Hematopoietic multipotent progenitor cell (in vitro differentiated cells): ENCODE measurements at places on chromosomes 16 and 17.
A peak's percentile ranks its signal among the peaks of the same experiment; 100 is the strongest.

GRCh38 chr16:88678224-88678979 is 7.9 kb downstream of the SNAI3 start:
- no peak for DNase-seq

DNA sequence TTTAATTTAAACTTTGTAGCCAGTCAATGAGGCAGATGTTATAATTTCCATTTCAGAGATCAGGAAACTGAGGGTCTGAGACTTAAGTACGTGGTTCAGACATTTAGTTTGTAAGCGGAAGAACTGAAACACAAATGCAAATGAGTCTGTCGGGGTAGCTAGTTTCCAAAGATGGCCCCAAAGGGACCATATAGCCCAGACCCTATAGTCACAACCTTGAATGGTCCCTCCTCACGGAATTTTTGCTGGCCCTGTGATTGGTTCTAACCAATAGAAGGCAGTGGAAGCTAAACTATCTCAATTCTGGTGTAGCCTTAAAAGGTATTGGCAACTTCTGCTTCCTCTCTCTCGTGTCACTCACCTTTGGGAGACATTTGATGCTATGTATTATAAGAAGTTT is 7.5 kb upstream of the BCO1 start:
- DNase-seq, result no peak

GRCh38 chr16:29757950-29758466 is 12.2 kb upstream of the C16orf54 start:
- no peak for DNase-seq

GRCh38 chr17:11252146-11252545 is 11.1 kb downstream of the SHISA6 start:
- no peak for DNase-seq

DNA sequence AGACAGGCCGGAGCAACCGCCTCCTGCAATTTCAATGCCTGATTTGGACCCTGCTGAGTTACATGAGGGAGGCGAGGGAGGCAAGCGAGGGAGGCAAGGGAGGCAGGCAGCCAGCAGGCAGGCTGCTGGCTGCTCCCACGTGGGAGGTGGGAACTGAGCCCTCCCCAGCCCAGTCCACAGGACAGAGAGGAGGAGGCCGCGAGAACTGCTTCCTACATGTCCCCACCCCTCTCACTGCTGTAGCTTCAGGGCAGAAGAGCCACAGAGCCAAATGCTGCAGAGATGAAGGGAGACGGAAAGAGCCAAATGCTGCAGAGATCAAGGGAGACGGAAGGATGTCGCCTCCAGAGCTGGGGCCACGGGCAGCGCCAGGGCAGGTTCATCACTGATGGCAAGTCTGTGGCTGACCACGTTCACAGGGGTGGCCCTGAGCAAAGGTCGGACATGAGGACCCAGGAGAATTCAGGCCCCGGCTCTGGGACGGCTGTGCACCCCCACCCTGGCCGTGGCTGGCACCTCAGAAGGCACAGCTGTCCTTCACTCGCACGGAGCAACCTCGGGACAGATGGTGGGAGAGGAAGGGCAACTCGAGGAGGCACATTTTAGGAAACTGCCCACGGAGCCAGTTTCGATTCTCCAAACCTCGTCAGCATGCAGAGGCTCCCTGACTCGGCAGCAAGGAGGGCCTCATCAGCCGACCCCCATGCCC is 21.5 kb downstream of the RPH3AL start:
- no peak for DNase-seq

DNA sequence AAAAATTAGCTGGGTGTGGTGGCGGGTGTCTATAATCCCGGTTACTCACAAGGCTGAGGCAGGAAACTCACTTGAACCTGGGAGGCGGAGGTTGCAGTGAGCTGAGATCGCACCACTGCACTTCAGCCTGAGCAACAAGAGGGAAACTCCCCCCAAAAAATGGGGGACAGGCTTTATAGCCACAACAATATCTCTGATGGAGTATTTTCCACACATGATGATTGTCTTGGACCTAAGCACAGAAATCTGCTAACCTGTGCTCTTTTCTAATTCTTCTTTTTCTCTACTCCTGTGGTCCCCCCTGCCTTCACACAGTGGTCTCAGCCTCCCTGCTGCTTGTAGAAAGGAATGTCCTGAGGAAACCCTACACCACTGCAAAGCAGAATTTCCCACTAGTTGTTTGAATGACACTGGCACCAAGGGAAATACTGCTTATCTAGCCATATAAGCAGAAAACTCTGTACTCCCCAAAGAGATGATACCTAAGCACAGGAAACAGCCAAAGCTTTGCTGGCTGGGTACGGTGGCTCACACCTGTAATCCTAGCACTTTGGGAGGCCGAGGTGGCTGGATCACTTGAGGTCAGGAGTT is 117.6 kb downstream of the USP31 start:
- DNase-seq, result no peak

- no peak for DNase-seq
Measured at GRCh38 chr16:66516808-66517585, 32.9 kb downstream of the TK2 start.

- DNase-seq, result no peak
Measured at GRCh38 chr17:65931246-65932149, 260.4 kb downstream of the CEP112 start.

DNA sequence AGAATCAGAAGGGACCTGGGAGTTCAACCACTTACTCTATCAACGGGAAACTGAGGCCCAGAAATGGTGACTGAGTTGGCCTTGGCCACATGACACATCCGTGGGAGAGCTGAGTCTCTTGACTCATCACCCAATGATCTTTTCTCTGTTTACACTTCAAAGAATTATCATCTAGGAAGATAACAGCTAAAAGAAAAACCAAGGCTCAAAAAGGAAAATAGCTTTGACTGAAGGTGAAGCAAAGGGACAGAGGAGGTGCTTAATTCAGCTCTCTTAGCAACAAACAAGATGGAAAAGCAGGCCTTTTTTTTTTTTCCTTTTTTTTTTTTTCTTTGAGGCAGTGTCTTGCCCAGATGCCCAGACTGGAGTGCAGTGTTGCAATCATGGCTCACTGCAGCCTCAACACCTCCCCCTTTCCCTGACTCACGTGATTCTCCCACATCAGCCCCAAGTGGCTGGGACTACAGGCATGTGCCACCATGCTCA is 16.7 kb downstream of the ERCC4 start:
- no peak for DNase-seq

DNA sequence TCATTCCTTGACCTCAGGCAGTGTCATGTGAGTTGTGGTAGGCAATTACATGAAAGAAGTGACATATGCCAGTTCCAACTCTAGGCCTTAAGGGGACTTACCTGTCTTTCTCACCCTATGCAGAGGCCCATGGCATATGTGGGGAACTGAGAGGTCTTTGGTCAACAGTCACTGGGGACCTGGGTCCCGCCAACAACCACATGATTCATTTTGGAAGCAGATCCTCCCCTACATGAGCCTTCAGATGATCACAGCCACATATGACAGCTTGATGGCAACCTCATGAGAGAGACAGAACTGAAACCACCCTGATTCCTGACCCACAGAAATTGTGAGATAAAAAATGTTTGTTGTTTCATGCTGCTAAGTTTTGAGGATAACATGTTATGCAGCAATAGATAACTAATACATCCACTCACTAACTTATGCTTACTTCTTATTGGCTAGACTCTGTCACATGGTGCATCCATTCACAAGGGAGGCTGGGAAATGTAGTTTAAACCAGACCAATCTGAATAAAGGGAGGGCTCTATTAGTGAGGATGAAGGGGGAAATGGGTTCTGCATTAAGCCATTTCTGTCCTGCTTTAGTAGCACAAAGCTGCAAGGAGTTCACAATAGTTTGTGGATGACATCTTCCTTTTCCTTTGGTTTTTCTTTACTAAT is 298.2 kb downstream of the HAPSTR1 start:
- DNase-seq, result no peak

DNA sequence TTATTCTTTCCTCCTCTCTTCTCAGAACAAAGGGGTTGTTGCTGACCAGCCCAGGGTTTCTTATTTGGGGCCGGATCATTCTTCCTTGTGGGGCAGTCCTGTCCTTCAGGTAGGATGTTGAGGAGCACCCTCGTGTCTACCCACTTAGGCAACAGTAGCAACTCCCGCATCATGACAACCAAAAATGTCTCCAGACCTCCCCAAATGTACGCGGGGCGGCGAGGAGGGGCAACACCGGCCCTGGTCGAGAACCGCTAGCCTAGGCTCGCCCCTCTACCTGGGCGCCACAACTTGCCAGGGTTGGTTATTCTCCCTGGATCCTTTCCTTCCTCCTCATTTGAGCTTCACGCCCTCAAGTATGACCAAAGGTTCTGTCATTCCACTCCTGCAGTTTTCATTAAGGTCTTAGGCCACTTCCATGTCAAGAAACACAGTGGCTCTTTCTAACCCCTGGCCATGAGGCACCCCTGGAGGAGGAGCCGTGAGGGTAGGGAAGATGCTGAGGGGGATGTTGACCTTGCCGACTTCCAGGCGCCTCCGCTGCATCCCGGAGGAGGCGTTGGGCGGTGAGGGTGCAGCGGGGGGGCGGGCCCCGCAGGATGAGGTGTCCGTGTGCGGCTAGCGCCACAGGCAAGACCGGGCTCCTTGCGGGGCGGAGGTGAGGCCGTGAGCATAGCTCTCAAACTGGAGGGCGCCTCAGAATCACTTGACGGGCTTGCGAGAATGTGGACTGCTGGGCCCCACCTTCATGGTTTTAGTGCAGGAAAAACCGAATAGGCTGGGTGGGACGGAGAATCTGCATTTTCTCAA is 712 bp upstream of the SPECC1 start:
- DNase-seq, result peak; percentile 23

GRCh38 chr16:77663711-77664110 is 58.6 kb upstream of the NUDT7 start:
- no peak for DNase-seq

GRCh38 chr16:15672514-15673167 is 22.6 kb downstream of the NDE1 start:
- peak; percentile 99 for DNase-seq

DNA sequence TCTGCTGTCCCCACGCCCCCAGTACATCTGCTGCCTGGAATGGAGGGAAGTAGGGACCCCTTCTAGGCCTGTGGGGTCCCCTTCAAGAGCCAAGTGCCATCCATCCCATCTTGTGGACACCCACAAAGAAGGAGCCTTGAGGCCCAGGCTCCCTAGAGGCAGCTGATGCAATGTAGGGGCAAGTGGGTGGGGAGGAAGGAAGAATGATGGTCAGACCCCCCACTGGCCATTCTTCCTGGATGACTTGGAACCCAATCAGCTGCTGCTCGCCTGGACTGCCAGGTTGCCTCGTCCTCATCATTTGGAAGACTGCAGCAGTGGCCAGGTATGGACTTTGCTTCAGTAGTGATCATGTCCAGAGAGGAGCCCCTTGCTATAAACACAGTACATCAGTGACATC is 48.9 kb downstream of the SMPD3 start:
- no peak for DNase-seq

GRCh38 chr16:10308305-10309193 is 77.3 kb upstream of the ATF7IP2 start:
- DNase-seq, result no peak

GRCh38 chr16:53945996-53946395 is 242.0 kb downstream of the FTO start:
- peak; percentile 57 for DNase-seq

DNA sequence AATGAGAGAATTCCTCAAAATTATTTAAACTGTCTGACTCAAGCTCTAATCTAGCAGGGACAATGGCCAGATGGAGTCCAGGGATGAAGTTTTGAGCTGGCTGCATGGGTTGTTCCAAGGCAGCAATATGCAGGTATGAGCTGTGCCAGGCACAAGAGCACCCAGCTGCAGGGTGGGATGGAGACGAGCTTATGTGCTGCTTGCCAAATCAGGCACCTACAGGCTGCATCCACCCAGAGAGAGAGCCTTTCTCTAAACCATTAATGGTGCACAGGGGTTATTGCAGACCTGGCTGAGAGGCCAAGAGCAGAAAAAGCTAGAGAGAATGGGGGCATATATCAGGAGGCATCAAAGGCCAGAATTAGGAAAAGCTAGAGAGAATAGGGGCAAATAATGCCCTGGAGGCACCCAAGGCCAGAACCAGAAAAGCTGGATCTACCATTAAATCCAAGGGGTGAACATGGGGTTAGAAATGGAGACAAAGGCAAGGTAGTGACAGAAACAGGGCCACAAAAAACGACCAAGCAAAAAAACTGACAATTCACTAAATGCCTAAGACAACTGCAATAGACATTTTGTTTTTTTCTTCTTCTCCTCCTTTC is 11.0 kb downstream of the KRT33A start:
- DNase-seq, result no peak

- DNase-seq, result no peak
Measured at GRCh38 chr16:88739139-88739976, 33.1 kb downstream of the CTU2 start.

DNA sequence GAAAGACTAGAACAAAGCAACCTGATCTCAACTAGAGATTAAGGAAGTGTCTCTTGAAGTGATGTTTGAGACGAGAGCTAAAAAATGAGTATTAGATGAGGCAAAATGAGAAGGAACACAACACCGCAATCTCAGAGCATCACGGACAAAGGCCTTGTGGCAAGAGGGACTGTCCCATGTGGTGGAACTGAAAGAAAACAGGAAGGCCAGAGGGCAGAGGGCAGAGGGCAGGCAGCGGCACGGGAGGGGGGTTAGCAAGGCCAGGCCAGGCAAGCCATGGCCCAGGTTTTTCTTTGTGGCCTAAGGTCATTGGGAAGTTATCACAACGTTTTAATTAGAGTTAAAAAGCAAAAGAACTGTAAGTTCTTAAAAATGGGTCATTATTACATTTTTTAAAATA is 22.5 kb downstream of the RPA1 start:
- no peak for DNase-seq

GRCh38 chr16:84635702-84636101 is 12.6 kb upstream of the KLHL36 start:
- no peak for DNase-seq

DNA sequence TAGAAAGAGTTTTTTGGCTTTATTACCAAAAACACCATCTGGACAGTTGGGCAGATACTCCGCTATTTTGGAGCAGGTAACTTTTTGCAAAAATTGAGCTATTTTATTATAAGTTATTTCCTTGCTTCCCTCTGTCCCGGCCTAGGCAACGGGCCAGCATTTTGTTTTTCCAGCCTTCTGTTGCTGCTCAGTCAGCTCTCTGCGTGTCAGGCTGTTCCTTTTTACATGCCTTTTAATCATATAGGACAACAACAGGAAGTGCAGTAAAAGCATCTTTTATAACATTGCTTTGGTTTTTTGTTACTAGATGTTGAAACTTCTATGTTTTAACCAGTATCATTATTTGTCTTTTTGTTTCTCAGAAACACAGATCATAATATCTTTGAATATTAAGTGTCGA is 30.4 kb downstream of the PPM1D start:
- DNase-seq, result no peak

- DNase-seq, result no peak
Measured at GRCh38 chr16:21619765-21620425, 20.5 kb downstream of the METTL9 start.
